ENCODE measurements at places on chromosomes 11 and 22.

DNA sequence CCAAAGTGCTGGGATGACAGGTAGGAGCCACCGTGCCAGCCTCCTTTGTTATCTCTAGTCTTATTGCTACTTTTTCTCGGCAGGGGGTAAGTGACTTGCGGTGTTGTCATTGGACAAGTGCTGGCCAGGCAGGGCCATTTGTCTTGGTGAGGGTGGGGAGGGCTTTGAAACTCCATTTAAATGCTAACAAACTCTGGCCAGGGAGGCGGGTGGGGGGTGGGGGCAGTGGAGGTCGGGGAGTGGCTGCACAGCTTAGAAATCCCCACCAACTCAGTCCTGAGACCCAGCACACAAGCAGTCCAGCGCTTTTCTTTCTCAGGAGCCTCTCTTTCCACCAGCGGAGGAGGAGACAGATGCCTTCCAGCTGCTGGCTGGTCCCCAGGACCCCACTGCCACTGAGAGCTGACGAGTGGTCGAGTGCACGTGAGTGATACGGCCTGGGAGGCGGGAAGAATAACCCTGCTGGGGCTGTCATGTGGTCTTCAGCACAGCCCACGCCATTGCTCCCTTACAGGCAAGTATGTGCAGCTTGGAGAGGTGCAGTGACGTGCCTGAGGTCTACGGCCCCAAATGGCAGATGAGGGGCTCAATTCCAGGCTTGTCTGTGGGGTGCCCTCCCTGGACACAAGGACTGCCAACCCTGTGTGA, 24.2 kb upstream of the OSBPL5 start:
- no peak for DNase-seq

- no peak for DNase-seq
Observed at GRCh38 chr11:69801513-69802335, 17.5 kb downstream of the FGF3 start.

GRCh38 chr11:57658023-57658361, 430 bp downstream of the CLP1 start:
- no peak for DNase-seq

DNA sequence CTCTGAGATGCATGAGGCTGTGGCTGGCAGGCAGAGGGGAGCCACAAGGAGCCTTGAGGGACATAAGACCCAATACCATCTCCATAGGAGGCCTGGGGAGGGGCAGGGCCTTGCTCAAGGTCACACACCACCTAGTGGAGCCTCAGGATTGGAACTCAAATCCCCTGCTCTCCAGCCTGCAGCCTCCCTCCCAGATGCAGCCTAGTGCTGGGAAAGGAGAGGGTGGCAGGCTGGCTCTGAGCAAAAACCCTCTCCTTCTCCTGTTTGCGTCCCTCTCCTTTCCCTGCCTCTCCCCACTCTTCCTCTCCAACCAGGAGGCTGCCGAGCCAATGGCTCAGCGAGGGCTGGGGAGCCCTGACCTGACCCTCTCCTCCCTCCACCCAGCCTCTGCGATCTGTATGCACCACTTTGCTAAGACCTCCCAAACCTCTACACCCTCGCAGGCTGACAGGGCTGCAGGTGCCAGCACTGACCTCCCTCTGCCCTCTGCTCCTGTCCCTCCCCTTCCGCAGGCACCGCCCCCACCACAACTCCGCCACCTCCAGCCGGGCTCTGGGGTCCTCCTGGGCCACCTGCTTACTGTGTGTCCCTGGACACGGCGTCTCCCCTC, 14.7 kb downstream of the IGLL1 start:
- DNase-seq: no peak

- no peak for DNase-seq
Observed at GRCh38 chr11:111379602-111380136, 594 bp upstream of the POU2AF1 start.

DNA sequence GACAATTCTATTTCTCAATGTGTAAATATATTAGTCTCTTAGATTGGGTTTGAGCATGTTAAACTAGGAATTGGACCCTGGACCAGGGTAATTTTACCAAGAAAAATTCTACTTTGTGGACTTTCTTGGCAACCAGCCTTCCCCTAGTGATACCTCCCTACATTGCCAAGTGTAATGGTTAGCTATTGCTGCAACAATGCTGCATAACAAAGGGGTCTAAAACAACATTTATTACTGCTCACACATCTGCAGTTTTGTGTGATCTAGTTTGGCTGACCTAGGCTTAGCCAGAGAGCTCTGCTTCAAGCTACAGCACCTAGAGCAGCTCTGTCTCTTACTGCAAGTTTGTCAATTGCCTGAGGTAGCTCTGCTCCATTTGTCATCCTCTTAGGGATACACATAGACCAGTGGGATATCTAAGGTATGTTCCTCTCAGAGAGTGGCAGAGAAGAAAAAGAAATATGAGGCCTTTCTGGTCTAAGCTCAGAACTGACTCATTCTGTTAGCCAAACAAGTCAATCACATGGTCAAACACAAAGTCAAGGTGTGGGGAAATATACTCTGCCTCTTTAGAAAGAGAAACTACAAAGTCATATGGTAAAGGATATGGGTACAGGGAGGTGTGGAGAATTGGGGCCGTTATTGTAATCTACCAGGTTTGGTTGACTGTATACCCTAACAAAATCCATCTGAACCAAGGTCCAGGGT, 2.0 kb upstream of the LAYN start:
- no peak for DNase-seq

DNA sequence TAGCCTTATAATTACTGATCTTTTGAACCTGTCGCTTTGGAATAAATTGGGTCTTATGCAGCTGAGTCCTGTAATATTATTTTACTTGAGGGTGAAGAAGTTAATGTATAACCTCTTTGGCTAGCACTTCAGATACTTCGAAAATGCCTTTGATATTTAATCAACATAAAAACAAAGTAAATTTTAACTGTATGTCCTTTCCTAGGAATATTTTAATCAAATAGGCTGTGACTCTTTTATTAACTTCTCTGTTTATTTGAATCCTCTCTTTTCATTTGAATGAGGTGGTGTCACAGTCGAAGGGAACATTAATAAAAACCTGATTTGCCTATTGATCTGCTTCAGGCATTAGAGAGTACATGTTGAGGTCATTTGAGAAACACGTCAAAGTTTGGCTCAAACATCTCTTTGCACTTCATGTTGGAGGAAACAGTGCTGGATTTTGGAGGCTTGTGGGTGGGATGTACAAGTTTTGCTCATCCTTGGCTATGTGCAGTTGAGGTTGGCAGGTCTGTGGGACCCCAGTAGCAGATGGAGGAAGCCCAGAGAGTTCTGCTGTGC, 143.6 kb downstream of the NCAM1 start:
- no peak for DNase-seq

DNA sequence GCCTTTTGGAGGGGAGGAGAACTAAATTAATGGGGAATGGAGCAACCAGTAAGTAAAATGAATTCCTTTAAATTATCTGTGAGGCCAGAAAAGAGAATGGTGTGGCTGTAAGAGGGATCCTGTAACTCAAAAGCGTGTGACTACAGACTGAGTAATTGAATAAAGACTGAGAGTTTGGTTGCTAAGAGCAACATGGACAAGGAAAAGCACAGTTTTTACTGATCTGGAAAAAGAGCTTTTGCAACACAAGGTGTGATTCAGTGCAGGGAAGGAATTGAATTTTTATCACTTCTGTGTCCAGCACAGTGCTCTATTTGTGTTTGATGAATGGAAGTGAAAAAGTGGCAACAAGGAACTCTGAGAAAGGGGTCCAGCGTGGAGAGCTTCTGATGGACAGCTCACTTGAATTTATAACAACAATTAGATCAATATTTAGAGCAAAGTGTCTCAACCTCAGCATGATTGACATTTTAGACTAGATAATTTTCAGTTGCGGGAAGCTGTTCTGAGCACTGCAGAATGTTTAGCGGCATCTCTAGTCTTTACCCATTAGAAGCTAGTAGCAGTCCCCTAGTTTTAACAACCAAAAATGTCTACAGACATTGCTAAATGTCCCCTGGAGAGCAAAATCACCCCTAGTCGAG, 202.8 kb upstream of the BDNF start:
- DNase-seq: no peak
